ENCODE measurements at places on chromosomes 16 and 17.

- no peak for DNase-seq
Observed at GRCh38 chr17:55575058-55575636, 63.9 kb upstream of the SMIM36 start.

GRCh38 chr17:30292286-30292858, 628 bp upstream of the BLMH start:
- no peak for DNase-seq

- DNase-seq, result no peak
Observed at GRCh38 chr16:54436346-54436745, 149.8 kb upstream of the IRX3 start.

DNA sequence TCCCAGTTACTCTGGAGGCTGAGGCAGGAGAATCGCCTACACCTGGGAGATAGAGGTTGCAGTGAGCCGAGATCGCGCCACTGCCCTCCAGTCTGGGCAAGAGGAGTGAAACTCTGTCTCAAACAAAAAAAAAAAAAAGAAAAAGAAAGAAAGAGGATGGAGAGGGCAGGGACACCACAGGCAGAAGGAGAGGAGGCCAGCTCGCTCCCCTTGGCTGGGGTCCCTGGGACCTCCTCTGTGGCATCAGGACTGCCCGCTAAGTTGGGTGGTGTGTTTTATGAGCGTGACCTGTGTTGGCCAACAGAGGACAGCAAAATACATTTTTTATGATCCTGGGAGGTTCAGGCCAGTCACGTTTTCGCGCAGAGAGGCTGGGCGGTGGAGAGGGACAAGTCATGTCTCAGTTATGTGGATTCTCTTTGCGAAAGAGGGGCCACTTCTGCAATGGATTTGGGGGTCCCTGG, 229.6 kb downstream of the MRTFB start:
- no peak for DNase-seq

DNA sequence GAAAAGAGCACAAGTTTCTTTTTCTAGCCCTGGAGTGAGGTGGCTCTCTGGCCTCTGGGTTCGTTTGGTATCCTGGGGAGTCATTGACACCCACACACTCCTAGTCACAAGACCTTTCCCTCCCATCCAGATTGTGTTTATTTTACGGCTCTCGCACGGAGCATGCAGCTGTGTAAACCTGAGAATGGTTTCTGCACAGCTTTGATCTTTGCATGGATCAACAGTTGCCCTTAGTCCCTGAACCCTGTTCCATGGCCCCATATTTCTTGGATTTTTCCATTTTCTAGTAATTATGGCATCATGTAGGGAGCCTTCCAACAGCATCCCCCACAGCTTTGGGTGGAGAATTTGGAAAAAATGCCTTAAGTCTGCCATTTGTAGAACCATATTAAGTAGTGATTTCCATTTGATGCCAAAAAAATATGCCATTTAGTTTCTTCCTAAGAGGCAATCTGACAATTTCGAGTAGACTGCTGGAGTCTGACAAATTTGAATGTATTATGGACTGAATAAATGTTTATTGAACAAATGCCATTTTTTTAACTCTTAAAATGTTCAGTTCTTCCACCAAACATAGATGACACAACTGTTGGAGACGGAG, 197.7 kb downstream of the WWOX start:
- no peak for DNase-seq

DNA sequence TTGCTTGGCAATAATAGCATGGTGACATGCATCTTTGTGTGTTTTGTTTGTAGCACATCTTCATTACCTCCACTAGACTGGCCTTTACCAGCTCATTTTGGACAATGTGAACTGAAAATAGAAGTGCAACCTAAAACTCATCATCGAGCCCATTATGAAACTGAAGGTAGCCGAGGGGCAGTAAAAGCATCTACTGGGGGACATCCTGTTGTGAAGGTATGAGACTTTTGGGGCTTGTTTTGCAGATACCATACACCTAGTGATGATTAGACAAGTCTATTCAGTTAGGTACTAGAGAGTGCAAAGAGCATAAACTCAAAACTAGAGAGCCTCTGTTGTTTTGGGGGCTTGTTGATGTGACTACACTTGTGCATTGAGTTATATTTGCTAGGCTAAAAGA, 41.2 kb downstream of the NFATC3 start:
- DNase-seq, result no peak

DNA sequence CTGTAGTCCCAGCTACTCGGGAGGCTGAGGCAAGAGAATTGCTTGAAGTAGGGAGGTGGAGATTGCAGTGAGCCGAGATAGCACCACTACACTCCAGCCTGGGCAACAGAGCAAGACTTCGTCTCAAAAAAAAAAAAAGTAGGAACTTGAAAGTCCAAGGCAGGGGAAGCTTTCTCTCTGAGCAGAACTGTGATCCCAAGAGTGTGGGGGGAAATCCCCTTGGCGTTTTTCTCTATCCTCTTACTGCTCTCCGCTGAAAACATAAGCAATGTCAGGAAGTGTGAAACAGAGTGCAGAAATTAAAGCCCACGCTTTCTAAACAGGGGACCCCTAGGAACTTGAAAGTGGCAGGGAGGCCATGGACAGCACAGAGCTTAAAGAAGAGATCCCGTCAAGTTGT, 9.8 kb upstream of the CMTM3 start:
- DNase-seq, result no peak
